CD8-positive, alpha-beta T cell (primary cell): ENCODE measurements at places on chromosomes 13 and 19.
A peak's percentile ranks its signal among the peaks of the same experiment; 100 is the strongest.

GRCh38 chr13:78187781-78188180, 269.1 kb upstream of the EDNRB start:
- no peak for DNase-seq

- DNase-seq = no peak
Observed at GRCh38 chr19:1862068-1862423, 1.3 kb downstream of the KLF16 start.

- no peak for DNase-seq
Observed at GRCh38 chr19:2983351-2984214, 6.2 kb downstream of the TLE6 start.

GRCh38 chr13:113918580-113918979, 54.7 kb upstream of the GAS6 start:
- no peak for DNase-seq

DNA sequence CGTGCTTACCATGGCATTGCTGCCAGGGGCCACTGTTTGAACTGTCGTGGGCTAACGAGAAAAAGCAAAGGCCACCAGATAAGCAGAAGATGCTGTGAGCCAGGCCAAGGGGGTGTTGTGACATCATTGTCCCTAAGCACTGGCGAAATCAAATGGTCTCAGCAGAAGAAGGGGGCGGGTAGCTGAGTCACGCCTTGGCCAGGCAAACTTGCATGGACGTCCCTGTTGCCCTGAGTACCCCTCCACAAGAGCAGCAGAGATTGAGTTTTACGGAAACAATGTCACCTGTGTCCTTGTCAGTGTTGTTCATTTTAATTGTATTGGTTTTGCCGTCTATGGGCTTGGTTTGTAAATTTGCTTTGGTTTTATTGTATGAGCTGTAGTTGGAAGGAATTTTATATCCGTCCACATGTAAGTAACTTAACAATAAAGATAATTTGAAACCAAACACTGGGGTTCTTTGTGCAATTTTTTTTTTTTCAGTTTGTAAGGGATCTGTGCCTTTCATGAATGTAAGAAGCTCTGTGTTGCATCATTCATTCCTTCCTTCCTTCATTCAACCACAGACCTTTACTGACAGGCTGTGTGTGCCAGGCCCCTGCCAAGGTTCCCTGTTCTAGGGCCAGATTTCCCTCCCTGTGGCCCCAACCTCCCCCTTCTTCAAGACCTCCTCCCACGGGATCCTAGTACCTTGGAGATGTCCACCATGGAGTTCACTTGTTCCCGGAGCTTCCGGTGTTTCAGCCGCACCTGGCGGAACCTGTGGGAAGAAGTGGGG, 12.3 kb downstream of the KCNN4 start:
- DNase-seq = no peak

DNA sequence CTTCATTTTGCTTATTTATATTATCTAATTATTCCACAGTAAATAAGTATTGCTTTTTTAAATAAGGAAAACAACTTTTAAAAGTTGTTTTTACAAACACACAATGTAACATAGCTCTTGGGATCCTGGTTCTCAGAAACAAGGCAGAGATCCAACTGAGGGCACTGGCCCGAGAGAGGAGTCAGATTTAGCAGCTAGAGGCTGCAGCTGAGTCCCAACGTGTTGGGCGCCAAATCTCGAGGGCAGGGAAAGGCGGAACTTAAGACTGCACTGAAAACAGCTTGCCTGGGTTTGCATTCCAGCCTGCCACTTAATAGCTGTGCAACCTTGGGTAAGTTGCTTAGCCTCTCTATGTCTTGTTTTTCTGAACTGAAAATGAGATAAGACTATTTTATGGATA, 16.4 kb upstream of the WASF3 start:
- DNase-seq = no peak

DNA sequence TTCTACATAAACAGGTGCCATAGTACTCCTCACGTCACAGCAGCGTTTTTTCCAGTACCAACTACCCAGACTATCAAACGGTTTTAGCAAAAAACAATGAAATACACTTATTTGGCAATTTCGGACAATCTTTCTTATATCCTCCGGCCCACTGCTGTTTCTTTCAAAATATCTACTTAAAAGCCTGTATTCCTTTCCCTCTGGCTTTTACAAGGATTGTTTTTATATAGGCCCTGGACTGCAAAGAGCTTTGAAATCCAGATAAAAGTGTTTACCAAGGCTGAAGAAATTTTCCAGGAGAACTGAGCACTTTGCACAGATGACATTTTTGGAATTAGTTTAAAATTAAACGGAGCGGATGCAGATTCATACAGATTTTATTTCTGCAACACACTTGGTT, 255.9 kb upstream of the STARD13 start:
- DNase-seq = no peak

DNA sequence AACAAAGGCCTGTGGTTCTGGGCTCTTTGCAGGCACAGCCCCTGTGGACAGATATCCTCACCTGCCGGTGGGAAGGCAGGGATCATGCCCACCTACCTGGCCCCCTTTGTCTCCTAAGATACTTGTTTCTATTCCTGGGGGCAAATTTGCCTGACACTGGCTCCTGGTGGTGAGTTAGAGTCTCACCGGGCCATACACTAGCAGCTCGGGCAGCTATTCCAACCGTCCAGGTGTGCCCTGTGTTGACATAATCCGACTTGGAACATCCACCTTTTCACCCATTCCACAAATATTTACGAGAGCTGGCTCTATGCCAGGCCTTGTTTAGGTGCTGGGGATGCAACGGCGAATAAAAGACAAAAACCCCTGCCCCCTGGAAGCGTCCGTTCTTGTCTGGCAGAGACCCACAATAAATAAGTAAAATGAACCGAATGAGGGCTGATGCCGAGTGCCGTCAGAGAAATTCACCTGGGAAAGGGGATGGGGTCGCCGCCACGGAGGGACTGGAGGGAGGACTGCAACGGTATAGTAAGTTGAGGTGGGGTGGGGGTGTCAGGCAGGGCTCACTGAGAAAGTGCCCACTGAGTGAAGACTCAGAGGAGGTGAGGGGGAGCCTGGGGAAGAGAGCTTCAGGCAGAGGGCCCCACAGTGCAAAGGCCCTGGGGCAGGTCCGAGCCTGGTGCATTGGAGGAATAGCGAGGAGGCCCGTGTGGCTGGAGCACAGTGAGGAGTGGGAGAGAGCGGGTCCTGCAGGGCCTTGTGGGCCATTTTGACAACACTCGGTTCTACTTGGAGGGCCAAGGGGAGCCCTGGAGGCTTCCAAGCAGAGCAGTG, 43.2 kb upstream of the RANBP3 start:
- no peak for DNase-seq

DNA sequence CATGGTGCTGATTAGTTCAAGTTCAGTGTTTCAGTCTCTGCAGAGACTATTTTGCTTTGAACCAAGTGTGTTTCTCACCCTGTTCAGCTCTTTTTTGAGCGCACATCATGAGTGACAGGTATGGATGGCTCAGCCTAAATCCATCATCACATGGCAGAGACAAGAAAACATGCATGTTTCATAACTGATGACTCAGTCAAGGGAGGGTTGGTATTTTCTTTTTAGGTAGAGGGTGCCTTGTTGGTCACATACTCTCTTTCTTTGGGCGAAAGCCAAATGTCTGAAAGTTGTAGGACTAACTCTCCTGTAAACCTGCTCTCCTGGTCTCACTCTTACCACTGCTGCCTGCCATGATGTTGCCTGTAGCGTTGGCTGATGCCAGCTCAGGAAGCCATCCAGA, 48.1 kb upstream of the RAP2A start:
- no peak for DNase-seq

DNA sequence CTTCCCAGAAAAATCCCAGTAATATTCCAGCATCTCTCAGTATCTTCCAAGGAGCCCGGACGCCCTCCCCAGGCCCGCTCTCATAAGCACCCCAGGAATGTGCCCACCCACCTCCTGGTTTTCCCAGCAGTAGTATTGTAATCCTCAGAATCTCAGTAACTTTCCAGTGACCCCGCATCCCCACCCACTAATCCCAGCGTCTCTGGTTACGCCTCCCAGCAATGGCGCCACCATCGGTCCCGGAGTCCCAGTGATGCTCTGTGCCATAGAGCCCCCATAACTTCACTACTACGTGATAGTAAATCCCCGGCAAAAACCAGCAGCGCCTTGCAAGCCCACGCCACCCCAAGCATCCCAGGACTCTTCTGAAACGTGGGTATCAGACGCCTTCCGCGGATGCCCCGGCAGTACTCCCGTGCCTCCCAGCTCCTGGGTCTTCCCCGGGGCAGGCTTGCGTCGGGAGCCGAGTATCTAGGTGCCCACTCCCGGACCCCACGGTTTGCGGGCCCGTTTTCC, 928 bp upstream of the PNPLA6 start:
- peak; percentile 72 for DNase-seq

GRCh38 chr19:41541990-41542584, 33.9 kb upstream of the CEACAM21 start:
- peak; percentile 55 for DNase-seq
